Amygdala (tissue), 56 donors: ENCODE measurements at places on chromosomes 7 and 10.

- no peak for DNase-seq
Observed at GRCh38 chr10:14382531-14382930, 51.8 kb upstream of the FRMD4A start.

DNA sequence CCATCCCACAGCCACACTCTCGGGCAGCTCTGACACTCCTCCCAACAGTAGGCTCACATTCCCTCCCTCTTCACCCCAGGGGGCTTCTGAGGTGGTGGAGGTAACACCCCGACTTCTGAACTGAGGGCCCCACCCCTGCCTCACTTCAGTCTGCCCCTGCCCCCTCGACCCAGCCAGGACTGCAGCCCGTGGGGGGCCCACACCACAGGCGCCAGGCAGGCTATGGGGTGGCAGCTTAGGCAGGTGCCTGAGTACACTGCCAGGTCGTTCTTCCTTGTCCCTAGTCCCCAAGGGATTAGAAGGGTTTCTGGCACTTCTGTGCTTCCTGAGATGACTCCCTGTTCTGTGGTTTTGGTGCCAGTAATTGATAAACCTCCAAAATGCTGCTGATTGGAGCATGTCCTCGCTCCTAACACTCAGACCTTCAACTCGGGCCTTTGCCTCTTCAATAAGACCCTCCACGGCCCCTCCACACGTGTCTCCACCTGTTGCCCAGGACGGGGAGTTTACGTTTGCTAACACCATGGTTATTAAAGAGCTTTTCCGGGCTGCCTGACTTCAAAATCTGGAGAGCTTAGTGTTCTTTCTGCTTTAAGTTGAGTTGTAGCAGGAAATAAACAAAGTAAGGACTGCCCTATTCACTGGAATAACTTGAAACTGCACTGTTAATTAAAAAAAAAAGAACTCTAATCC is 23.8 kb upstream of the LARP4B start:
- DNase-seq: no peak

DNA sequence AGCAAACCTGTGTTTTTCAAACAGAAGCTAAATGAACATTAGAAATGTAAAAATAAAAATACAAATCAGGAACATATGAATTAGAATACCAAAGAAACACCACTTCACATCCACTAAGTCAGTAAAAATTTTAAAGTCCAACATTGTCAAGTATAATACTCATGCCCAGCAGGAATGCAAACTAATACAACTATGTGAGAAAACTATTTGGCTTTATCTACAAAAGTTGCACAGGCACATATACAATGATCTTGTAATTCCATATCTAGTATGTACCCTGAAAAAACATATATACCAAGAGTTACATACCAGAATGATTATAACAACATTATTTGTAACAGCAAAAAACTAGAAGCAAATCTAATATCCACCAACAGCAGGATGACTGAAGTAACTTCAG is 91.1 kb downstream of the RNF32 start:
- DNase-seq: no peak

DNA sequence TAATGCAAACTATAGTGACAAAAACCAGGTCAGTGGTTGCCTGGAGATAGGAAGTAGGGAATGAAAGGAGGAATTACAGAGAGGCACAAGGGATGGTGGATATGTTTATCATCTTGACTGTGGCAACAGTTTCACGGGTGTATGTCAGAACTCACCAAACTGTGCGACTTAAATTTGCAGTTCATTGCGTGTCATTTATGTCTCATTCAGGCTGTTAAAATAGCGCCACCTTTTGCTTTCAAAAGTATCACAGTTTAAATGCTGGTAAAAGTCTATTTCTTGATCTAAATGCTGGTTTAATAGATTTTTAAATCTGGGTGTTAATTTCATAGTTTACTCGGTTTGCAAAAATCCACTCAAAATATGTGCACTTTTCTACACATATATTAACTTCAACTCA is 51.0 kb downstream of the PTTG1IP2 start:
- no peak for DNase-seq

DNA sequence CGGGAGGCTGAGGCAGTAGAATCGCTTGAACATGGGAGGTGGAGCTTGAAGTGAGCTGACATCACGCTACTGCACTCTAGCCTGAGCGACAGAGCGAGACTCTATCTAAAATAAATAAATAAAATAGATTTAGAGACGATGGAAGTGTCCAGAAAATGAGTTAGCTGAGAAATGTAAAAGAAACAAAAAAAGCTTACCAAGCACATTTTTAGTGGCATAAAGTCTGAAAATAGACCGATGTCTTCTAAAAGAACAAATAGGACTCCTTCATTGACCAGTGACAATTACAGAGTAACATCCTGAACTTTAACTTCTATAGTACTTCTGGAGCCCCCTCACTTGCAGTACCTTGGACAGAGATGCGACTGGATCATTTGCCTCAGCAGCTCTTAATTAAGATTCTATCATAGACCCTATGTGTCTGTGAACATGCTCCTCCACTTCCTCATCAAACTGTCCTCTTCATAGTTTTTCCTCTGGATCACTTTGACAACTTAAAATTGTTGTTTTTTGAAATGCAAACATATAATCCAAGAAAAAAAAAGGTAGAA is 25.2 kb upstream of the SRPK2 start:
- DNase-seq: no peak

GRCh38 chr7:27205325-27206280 is 5.7 kb upstream of the HOXA13 start:
- no peak for DNase-seq

- DNase-seq: no peak
Observed at GRCh38 chr7:47335557-47336471, 246.1 kb downstream of the TNS3 start.
